ENCODE measurements at places on chromosomes 7 and 10.

GRCh38 chr7:9407816-9408215, 974.4 kb downstream of the NXPH1 start:
- DNase-seq = no peak

DNA sequence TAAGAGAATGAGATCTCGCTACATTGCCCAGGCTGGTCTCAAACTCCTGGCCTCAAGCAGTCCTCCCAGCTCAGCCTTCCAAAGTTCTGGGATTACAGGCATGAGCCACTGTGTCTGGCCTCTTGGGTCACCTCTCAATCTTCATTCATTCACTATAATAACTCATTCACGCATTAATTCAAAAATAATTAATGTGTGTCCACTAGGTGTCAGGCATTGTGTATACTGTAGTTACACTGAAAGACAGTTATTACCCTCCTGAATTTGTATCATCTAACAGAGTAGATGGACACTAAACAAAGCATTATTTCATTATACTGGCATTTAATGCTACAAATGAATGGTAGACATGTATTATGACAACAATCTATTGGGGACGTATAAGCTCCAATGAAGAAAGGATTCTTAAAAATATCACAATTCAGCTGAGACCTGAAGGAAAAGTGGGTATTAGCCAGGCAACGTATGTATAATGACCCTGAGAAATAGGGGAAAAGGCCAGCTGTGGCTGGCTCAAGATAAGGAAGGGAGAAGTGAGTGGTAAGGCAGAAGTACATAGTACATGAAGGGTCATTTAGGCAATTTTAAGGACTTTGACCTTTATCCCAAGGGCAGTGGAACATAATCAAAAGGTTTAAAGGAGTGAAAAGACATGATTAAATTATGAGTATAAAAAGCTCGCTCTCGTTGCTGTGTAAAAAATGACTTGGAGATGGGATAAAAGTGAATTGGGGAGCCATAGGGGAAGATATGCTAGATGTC, 150.7 kb downstream of the BTAF1 start:
- no peak for DNase-seq

DNA sequence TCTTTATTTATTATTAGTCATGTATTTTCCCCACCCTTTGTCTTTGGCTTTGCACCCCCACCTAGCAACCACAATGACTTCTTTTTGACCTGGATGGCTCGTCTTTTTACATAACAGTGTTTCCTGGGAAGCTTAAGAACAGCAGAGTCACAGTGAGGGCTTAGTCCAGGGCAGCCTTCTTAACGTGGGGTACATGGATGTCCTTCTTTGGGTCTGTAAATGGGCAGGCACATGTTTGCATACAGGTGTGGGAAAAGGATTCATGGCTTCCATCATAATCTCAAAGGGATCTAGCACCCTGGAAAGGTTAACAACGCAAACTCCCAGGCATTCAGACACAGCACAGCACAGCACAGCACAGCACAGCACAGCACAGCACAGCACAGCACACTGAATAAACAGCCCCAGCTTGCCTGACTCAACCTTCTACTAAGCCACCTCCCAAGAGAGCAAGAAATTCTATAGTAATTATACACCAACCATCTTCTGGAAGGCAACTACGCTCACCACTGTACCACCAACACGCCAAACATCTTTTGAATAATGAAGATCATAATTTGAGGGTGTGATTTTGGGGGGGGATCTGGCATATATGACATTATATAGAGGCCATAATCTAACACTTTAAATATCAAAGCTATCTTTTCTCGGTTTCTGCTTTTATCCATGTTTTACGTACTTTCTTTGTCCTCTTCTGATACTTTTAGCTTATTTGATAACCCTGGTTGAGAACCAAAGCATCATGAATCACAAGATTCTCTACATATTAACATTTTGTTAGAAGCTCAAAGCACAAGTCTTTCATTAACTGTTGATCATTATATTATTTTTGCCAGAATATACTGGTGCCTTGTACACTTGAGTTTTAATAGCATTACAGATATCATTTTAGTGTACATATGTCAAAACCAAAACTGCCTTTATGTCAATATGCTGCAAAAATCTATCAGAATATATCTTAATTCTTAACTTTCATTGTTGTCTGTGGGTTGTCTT, 177.2 kb upstream of the KLF14 start:
- DNase-seq = no peak

GRCh38 chr7:24851786-24852185, 94.5 kb upstream of the GSDME start:
- no peak for DNase-seq

DNA sequence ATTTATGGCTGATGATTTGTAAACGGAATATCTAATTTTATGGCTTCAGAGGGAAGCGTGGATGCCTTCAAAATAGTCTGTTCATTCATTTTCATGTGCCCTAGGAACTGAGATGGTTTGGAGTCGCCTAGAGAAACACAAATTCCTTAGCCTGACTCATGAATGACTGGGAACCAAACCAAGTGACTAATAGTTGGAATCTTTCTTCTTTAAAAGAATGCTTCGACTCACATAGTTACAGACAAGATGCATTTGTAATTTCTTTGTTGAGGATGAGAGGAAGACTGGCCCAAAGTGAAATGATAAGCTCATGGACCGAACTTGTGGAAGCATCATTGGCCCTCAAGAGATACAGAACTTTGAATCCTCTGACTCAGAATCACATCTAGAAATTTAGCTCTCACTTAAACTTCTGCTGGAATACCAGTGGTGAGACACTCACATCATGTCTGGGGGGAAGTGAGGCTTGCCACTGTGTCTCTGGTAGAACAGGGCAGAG, 1107.2 kb downstream of the NRG3 start:
- peak; percentile 91 for DNase-seq

- DNase-seq = no peak
Observed at GRCh38 chr10:6023661-6024333, 38.4 kb downstream of the IL2RA start.

DNA sequence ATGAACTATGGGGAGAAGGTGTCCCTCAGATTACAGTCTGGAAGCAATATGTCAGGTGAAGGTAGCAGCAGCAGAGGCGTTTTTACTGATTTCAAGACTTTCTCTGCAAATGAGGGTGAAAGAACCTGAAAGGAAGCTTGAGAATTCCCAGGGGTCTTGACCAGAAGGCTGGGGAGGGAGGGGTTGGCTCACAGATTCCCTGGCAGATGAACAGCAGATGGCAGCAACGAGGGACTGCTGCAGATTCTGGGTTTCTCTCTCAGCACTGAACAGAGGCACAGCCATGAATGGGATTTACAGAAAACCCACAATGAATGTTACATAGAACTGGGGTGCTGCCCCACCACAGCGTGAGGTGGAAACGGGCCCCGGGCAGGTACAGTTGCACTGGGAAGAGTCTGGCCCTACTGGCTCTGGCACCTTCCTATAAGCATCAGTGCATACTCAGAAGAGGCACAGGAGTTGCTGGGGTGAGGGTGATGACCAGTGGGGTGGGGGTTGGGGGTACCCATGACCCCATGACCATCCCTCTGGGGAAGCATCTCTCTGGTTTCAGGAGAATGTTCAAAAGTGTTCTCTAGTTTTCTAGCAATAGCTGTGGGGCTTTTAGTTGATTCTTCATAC, 317.8 kb downstream of the SH2D4B start:
- peak; percentile 18 for DNase-seq
